Dorsolateral prefrontal cortex (tissue), 122 donors: ENCODE measurements at places on chromosomes 2 and 18. TPM values are rescaled to one million over a fixed set of nuclear protein-coding genes. Genes with fewer than 3 reads are reported as not detected.

DNA sequence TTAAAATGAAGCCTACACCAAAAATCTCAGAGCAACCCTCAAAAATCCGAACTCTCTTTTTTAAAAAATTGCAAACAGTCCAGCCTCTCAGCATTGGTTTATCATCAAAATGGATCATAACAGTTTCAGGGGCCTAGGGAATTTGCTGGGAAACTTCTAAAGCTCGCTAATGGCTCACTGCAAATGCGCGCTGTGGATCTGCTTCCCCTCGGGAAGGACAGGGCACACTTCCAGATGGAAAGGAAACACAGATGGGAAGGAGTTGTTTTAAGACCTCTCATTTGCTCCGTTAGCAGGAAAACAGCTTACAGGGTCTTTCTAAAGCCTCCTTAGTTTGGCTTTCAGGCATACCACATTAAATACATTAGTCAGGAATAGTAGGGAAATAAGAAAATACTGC lies 27.2 kb downstream of the FECH start:
- DNase-seq, result no peak

The WDPCP gene
- 45.0 TPM for total RNA-seq

- DNase-seq, result no peak
These were observed 6.5 kb downstream of the MOGAT1 start for GRCh38 chr2:222677981-222678380.

DNA sequence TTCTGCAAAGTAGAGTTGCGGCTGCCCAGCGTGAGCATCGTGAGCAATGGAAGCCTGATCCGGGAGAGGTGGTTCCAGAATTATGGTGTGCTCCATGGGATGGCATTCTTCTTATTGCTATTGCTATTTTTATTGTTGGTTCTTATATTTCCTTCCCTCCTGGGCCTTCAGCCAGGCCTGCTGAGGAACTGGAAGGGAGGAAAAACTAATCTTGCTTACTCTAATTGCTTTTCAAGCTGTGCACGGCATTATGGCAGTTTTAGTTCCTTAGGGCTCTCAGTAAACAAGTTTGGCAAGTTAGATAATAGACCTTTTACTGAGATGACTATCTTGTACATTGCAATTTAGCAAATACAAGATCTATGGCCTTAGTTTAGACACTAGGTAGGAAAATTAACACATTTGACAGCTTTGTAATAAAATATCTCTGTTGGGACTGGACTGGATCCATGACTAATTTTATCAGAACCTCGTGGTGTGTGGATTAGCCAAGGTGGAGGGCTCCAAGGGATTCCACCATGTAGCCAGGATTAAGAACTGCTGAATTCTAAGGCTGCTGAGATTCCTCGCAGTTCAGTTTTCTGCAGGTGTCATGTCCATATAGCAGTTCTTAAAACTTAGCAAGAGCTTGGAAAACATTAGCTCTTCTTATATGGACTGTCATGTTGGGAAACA lies 6.0 kb downstream of the RSAD2 start:
- no peak for DNase-seq

The ZC3H6 gene
- 35.8 TPM for total RNA-seq

GRCh38 chr18:54973046-54973445 lies 13.8 kb upstream of the CCDC68 start:
- DNase-seq, result no peak

DNA sequence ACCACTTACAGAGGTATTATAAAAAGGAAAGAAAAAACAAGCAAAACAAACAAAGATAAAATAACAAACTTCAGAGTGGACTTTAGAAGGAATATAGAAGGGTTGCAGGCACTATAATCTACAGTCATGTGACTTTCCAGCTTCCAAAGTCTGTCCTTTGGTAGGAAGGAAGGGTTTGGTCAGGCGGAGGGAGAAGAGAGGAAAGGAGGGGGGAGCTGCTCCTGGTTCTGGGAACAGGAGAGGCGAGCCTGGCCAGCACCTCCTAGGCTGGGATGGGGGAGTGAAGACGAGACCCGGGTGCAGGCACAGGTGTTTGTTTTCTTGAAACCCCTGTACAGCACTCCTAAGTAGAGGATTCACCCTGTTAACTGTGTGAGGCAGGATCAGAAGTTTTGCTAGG lies 53.8 kb upstream of the GATA6 start:
- DNase-seq, result no peak

GRCh38 chr2:85781013-85781332 lies 27.2 kb downstream of the ATOH8 start:
- DNase-seq, result no peak

The UGT1A3 gene
- total RNA-seq, result not detected

The RBM43 gene
- 2.7 TPM for total RNA-seq

DNA sequence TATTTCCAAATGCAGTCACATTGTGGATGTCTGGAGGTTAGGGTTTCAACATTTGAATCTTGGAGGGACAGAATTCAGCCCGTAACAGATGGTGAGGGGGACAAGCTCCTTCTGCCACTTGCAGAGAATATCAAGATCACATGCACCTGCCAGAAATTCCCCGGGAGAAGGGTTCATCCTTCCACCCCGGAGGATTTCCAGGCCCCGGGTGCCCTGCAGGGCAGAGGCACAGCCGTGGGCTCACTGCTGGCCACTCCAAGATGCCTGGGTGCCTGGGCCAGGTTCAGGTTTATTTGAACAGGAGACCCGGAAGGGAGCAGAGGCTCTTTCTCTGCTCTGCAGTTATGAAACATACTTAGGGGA lies 38.2 kb upstream of the MGAT4A start:
- DNase-seq, result no peak

DNA sequence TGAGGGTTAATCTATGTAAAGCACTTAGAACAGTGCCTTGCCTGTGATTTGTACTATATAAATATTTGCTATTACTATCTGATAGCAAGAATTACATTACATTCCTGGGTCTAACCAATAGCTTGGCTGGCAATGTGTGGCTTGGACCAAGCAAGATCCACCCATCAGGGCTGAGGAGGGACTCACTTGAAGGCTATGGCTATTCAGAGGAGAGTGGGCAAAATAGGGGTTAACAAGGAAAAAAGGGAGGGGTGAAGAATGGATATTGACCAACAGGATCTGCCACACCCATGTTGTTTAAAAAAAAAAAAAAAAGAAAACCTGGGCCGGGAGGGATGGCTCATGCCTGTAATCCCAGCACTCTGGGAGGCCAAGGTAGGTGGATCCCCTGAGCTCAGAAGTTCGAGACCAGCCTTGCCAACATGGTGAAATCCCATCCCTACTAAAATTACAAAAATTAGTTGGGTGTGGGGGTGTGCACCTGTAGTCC lies 20.0 kb upstream of the TMBIM1 start:
- no peak for DNase-seq

DNA sequence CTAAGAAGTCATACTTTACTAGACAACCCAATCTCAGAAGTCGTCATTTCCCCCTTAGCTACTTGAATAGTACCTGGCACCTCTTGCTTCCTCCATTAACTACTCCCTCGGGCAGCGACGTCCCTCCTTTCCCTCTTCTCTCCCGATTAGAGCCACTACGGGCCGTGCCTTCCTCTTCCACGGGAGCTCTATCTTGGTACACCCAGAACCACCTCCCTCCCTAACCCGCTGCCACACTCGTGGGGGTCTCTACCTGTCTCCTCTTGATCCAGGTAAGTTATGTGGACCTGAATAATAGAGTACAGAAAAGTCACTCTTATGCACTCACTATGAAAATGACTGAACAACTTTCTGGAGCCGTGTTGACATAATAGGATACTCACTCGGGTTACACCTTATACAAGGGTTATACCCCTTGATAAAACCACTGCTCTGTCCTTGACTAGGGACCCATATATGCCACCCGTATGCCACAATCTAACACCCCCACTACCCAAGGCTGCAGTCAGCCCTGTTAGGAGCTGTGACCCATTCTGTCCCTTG lies 595 bp upstream of the HDHD2 start:
- DNase-seq, result no peak

GRCh38 chr2:2681711-2682251 lies 350.7 kb upstream of the MYT1L start:
- no peak for DNase-seq

The RAX gene
- total RNA-seq, result not detected

The SLC35F5 gene
- 50.7 TPM for total RNA-seq

The MAPRE3 gene
- total RNA-seq, result 122 TPM
